NCI-H1092 (cell line): ENCODE measurements at places on chromosomes 1 and 21.

DNA sequence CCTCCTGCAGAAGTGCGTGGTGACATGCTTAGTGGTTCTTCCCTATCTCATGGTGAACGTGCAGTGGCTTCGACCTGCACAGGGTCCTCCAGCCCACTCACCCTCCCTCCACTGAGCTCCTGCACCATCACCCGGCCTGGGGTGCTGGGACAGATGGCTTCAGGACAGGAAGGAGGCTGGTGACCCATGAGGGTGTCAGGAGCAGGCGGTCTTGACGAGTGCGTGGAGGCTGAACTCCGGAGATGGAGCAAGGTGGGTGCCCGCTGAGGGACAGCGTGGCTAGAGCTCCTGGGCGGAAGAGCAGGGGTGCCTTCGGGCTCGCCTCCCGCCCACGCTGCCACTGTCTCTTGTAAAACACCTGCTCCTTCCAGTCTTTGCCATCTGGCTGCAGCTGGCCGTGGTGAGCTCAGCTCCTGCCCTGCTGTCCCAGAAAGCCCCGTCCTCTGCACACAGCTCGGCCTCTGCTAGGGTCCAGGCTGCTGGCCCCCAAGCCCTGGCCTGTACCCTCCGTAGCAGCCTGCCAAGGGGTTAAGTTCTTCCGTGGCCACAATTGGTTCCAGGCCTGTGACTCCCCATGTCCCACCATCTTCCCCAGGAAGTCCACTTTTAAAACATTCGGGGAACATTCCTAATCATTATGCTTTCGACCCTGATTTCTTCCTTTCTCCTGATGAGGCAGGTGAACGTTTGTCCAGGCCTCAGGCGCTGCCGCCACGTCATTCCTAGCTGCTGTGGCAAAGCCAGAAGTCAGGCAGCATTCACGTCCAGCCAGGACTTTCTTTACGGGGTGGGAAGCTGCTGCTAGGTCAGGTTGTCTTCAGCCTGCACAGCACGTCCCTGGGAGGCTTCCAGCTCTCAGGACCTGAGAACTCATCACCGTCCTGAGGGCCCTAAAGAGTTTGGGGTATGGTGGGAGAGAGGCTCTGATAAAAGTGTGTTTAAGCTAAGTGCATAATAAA lies 8.1 kb downstream of the KRTAP10-1 start:
- DNase-seq = no peak

DNA sequence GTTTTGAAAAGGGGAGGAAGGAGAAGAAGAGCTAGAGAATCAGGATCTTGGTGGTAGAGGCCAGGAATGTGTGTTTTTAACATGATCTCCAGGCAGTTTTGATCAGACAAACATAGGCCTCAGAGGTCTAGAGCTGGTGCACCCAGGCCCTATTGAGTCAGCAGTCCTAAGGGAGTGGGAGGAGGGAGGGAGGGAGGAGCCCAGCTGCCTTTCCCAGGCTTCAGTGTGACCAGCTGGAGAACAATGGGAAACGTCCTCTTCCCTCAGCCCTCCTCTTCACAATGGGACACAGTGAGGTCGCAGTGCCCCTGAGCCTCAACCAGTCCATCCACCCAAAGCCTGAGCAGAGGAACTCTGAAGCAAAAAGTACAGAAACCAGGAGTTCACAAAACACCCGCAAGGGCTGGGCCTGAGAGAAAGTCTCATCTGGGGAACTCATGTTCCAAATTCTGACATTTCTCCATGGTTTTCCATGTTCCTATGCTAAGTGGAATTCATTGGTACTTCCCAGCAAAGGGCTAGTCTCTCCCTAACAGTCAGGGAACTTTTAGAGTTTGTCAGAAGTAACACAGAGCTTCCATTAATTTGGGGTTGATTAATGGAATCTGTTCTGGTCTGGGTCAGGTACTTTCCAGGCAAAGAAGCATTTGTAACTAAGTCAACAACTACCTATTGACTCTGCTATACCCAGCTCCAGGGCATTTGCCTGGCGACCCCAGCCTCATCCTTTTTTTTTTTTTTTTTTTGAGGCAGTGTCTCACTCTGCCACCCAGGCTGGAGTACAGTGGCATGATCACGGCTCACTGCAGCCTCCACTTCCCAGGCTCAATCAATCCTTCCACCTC lies 37.5 kb downstream of the ELAPOR1 start:
- no peak for DNase-seq

- DNase-seq = no peak
These were observed 2.2 kb downstream of the TNFRSF4 start for GRCh38 chr1:1211541-1212441.

DNA sequence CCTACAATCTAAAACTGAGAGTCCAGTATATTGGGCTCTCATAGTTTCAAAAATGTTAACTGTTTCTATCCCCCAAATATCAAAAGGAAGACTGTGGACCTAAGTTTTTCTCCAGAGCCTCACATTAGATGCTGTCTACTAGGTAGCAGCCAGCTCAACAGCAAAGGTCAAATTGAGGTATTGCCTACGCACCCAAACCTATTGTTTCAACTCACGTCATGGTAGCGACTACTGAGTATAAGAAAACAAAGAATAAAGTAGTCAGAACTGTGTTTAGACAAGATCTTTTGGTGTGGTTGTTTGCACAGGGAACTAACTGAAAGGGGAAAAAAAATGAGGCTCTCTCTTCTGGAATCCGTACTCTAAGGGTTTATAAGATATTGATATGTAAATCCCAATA lies 173.2 kb downstream of the LBR start:
- no peak for DNase-seq

DNA sequence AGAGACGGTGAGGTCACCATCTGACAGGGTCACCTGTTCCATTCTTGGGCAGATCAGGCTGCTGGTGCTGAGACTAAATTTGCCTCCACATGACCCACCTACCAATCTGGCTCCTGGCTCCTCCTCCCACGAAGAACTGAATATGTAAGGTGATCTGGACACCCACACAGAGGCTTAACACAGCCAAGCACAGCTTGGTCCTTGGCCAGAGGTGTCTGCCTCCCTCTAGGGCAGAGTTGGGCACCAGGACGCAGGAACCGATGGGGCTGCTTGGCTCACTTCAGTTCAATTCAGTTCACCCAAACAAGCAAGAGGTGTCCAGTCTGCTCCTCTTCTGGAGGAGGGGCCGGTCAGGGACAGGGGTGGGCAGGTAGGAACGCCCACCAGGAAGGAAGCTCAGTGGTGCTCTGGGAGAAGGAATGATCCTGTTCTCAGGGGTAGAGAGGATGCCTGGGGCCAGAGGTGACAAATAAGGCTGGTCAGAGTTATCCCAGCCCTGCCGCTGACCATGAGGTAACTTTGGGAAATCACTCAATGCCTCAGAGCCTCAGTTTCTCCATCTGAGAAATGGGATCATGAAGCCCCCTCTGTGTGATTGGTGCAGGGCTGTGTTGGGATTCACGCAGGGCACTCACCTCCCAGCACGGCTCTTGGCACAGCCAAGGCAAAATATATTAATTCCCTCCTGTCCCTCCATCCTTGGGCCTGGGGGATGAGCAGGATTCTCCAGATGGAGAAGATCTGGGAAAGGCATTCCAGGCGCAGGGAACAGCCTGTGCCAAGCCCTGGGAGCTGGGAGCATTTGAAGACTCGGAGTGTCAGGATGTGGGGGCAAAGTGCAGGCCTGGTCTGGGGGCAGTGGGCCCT lies 284.5 kb downstream of the PTPRU start:
- DNase-seq = no peak

DNA sequence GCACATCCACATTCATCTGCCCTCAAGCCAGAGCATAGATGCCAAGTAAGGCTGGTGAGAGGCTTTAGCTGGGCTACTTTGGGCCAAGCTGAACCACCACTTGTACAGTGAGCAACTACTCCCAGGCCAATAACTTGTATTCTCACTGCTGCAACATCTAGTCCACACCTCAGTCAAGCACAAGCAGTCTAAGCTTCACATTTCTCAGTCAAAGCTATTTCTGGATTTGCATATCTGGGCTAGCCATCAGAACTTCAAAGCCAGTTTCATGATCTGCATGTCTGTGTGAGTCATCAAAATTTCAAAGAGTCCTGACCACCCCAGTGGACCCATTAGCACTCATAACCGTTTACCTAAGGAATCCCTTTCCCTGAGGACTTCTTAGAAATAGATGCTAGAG lies 77.7 kb upstream of the DIRAS3 start:
- no peak for DNase-seq

DNA sequence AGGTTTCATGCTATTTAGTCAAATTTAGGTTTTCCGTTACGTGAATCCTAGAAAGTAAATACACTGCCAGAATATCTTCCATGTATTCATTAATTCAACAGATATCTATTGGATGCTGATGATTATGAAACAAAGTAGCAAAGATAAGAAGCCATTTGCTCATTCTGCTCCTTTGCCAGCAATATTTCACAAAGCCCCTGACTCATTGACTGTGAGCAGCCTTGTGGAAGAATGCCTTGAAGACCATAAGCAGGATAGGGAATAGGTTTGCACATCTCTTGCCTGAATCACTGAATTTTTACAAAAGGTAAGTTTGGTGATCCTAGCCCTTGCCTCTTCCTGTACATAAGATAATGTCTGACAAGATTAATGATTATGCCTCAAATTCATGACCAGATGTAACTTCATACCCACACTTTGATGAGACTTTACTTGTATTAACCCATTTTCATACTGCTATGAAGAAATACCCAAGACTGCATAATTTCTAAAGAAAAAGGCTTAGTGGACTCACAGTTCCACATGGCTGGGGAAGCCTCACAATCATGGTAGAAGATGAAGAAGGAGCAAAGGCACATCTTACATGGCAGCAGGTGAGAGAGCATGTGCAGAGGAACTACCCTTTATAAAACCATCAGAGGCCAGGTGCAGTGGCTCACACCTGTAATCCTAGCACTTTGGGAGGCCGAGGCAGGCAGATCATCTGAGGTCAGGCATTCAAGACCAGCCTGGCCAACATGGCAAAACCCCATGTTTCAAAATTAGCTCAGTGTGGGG lies 1.6 kb upstream of the PIGK start:
- no peak for DNase-seq

GRCh38 chr1:36273024-36273423 lies 33.1 kb upstream of the SH3D21 start:
- DNase-seq = no peak

GRCh38 chr1:45908611-45909140 lies 105.3 kb downstream of the MAST2 start:
- no peak for DNase-seq

DNA sequence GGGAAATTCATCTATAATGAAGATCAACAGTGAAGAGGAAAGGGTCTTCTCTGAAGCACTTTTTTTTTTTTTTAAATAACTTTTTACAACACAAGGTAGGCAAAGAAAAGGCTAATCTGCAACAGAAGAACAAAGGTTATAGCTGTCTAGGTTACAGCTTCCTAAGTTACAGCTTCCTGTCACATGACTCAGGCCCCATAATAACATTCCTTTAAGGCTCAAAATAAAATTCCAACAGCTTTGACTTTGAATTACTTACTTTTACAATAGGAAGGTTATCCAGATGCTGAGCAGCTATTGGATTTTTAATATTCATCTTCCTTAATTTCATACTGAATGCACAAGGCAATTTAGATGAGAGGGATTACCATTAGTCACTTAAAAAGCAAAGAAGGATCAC lies 40.4 kb upstream of the TMEM61 start:
- DNase-seq = no peak

DNA sequence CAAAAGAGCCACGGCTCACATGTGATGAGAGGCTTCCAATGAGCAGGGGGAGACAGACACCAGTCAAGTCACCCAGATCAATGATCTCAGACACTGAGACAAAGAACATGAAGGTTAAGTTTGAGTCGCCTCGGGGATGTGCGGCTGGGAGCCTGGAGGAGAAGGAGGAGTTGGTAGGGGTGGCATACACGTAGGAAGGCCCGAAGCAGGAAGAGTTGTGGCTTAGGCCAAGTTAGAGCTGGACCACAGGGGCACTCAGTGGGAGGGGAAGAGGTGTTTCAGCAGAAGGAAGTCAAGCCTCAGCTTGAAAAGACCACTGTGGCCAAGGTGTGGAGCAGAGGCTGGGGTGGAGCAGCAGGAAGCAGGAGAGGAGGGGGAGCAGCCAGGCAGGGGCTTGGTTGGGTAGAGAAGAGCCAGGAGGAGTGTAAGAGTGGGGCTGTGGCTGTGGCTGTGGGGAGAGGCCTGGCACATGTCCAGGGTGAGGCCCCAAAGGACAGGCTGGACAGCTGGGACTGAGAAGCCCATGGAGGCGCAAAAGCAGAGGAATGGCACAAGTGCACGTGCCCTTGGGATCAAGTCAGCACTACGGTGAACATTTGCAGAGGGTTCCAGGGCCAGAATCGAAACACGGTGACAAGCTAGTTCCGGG lies 27.6 kb downstream of the CTNNBIP1 start:
- DNase-seq = no peak

- no peak for DNase-seq
These were observed 73.4 kb upstream of the F3 start for GRCh38 chr1:94614996-94615395.

DNA sequence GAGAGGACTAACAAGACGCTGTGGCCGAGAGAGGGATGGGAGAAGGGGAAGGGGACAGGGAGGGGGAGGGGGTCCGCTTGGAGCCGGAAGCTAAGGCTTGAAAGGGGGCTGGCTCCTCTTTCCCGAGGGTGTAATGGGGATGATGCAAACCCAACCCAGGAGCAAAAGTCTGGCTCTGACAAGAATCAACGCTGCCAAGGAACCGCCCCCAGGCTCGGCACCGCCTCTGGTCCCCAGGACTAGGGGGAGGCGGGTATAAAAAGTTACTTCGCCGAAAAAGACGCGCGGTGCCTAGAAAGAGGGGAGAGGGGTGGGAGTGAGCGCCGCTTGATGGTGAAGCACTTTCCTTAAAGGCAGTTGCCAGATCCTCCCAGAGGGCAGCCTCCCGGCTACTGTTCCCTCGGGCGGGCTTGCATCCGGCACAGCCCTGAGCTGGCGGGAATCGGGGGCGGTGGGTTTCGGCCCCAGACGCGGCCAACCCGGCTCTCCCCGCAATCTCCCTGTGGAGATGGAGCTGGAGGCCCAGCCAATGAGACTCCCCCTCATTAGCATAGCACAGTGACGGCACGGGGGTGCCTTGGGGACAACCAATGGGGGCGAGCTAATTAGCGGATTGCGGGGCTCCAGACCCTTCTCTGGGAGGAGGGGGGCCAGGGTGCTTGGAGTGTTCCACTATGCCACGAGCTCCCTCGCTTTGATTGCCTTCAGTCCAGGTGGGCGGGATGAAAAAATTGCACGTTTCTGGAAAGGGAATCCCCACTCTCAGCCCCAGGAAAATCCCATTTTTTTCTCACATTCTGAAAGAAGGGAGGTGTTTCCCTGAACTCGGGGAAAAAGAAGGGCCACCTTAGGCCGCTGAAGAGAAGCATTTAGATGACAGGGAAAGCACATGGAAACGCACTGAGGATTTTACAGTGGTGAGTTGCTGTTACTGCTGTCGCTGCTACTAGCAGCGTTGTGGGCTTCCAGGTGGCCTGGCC lies at the start of gene KCNT2:
TSS of gene KCNT2 (minus strand) at position 51 of the 980 bp plus-strand sequence. CDS start 131 bp downstream, outside the sequence.
- DNase-seq = peak; percentile 98
